ENCODE measurements at places on chromosomes 3 and 15. TPM values are rescaled to one million over a fixed set of nuclear protein-coding genes. Genes with fewer than 3 reads are reported as not detected.

The SLC15A2 gene
- total RNA-seq: 2.5 TPM

DNA sequence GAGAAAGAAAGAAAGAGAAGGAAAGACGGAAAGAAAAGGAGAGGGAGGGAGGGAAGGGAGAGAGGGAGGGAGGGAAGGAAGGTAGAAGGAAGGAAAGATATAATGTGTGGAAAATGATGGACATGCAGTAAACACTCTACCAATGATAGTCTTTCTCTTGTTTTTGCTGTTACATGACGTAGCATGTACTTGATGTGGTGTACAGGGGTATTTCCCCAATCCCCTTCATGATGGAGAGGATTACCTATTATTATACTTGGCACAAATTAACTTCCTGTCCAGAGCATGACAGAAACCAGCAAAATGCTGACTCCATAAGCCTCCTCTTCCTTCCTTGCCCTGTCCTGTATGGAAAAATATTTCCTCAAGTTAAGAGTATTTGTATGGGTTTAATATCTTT is 124.4 kb downstream of the B3GALNT1 start:
- H3K27me3 ChIP-seq: no peaks in the 10 kb centered on the region
- no peaks in the 10 kb centered on the region for H3K36me3 ChIP-seq
- DNase-seq: no peak
- H3K4me1 ChIP-seq: peaks cover 9% of the 10 kb centered on the region
- no peak overlapping the region for H3K27ac ChIP-seq

DNA sequence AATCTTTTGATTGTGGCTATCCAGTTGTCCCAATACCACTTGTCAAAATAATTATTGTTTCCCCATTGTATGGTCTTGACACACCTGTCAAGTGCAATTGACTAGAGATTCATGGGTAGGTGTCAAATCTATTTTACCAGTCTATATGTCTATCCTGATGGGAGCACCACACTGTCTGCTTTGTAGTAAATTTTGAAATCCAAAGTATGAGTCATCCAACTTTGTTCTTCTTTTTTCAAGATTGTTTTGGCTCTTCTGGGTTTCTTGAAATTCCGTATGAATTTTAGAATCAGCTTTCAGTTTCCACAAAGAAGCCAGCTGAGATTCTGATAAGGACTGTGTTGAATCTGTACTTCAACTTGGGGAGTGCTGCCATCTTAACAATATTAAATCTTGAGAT is 71.9 kb downstream of the CSNK1G1 start:
- H3K36me3 ChIP-seq: peaks cover 12% of the 10 kb centered on the region
- H3K4me1 ChIP-seq: peaks cover 2% of the 10 kb centered on the region
- DNase-seq: no peak
- H3K27me3 ChIP-seq: no peaks in the 10 kb centered on the region

GRCh38 chr3:46321461-46322104 is 32.3 kb upstream of the CCR2 start:
- peaks cover 21% of the 10 kb centered on the region for H3K36me3 ChIP-seq
- DNase-seq: no peak
- peaks cover 3% of the 10 kb centered on the region for H3K4me1 ChIP-seq
- H3K4me3 ChIP-seq: no peak overlapping the region
- H3K27me3 ChIP-seq: peaks cover 45% of the 10 kb centered on the region

- no peak overlapping the region for H3K4me3 ChIP-seq
- H3K27ac ChIP-seq: no peak overlapping the region
- no peak for DNase-seq
- H3K36me3 ChIP-seq: no peaks in the 10 kb centered on the region
- no peaks in the 10 kb centered on the region for H3K4me1 ChIP-seq
These were observed 66.4 kb upstream of the AGTR1 start for GRCh38 chr3:148631124-148631903.

DNA sequence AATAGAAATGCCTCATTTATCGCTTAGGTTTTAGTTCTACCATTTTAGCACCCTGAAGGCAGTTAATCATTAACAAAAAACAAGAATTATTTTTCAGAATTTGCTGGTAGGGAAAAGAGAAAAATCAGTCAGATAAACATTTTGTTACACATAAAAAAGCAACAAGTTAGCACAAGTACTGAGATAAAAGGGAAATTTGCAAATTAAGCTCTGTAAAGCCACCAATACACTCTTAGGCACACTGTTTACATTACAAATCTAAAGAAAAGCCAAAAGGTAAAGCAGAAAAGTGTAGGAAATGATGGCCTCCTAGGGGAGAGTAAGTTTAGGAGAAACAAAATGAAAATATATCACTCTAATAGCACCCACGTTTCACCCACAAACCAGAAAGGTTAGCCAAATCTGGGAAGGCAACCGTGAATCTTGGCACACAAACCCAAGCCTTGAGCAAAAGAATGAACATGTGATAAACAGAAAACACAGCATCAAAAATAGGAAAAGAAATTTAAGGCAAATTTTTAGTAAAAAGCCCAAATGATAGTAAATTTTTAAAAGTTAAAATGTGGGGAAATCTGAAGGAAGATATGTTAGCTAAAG is 1.6 kb upstream of the SATB1 start:
- no peak for DNase-seq
- H3K4me3 ChIP-seq: peak overlapping the region; percentile 38
- H3K27ac ChIP-seq: peak overlapping the region; percentile 79
- no peaks in the 10 kb centered on the region for H3K27me3 ChIP-seq
- peaks cover 57% of the 10 kb centered on the region for H3K36me3 ChIP-seq

DNA sequence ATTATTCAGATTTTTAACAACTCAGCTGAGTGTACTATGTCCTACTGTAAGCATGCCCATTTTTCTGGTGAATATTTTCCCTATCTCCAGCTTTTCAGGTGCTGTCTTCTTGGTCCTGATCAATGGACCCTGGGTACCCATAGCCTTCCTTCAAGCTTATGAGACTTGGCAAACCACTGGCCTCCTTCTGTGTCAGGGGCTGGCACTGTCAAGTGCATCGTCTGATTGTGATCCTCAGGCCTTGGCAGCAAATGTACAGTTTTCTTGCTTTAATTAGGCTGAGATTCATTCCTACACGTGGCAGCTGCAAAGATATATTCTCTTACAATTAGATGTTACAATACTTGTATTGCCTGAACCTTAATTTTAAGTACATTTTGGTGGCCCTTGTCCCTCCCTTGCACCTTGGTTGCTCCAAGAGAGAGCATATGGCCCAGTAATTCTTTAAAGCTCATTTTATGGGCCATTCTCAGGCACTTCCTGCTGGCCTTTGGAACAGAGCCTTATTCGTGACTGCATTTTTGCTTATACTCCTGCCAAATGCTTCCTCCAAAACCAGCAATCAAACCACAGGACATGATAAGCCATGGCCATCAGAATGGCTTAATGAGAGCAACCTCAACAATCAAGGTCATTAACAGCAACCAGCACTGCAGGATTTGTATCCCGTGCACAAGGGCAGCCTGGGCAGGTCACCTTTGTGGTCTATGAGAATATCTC is 179.9 kb downstream of the CNTN6 start:
- DNase-seq: no peak
- no peaks in the 10 kb centered on the region for H3K4me1 ChIP-seq
- no peaks in the 10 kb centered on the region for H3K27me3 ChIP-seq
- no peak overlapping the region for H3K4me3 ChIP-seq
- H3K36me3 ChIP-seq: no peaks in the 10 kb centered on the region
- no peak overlapping the region for H3K27ac ChIP-seq

The ARGFX gene
- not detected for total RNA-seq

The FBXO40 gene
- not detected for total RNA-seq

- no peak overlapping the region for H3K4me3 ChIP-seq
These were observed 593.9 kb downstream of the TUSC7 start for GRCh38 chr3:117303443-117303842.

The CRABP1 gene
- total RNA-seq: not detected

DNA sequence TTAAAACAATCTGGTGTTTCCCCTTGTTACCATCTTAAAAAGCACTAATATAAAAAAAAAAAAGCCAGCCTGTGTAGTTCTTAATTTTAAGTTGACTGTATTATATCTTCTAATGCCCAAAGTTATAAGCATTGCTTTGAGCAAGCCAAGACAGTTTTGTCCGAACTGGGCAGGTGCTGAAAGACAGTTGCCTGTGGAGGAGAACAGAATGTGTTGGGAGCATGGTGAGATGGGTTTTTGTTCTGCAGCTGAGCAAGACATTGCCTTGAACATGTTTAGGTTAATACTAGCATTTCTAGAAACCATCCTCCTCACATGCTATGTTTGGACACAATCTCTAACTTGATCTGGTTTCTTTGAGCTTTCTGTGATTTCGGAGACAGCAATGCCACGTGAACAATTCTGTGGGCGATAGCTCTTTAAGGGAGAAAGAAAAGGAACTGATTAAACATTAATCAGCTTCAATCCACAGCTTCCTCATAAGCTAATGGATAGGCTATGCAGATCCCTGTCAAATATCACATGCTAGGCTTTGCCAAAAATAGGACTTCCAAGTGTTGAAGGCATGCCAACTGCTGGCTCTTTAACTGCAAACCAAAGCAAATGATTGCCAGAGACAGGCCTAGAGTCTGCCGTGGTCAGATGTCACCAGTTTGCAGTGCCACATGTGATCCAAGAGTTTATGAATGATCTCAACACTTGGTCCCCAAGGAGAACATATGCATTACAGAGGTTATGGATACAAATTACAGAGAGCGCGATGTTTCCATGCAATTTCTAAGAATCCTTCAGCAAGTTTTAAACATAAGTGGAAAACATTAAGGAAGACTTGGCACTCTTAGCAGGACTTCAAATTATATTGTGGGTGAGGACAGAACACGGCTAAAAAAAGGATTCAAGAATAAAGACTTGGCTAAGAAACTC is 428.1 kb downstream of the ROBO2 start:
- H3K4me3 ChIP-seq: no peak overlapping the region
- no peaks in the 10 kb centered on the region for H3K36me3 ChIP-seq
- no peaks in the 10 kb centered on the region for H3K27me3 ChIP-seq
- DNase-seq: no peak
- no peak overlapping the region for H3K27ac ChIP-seq

The BCL2A1 gene
- total RNA-seq: 14.1 TPM

The KBTBD12 gene
- total RNA-seq: not detected

- no peak overlapping the region for H3K27ac ChIP-seq
- no peaks in the 10 kb centered on the region for H3K4me1 ChIP-seq
- no peaks in the 10 kb centered on the region for H3K27me3 ChIP-seq
- DNase-seq: no peak
- no peaks in the 10 kb centered on the region for H3K36me3 ChIP-seq
These were observed 103.6 kb upstream of the TBL1XR1 start for GRCh38 chr3:177300842-177301241.

The TMEM207 gene
- not detected for total RNA-seq

GRCh38 chr3:120452816-120453215 is 2.0 kb upstream of the FSTL1 start:
- H3K27me3 ChIP-seq: peaks cover 49% of the 10 kb centered on the region
- H3K27ac ChIP-seq: no peak overlapping the region
- H3K4me1 ChIP-seq: peaks cover 12% of the 10 kb centered on the region
- no peak overlapping the region for H3K4me3 ChIP-seq
- no peaks in the 10 kb centered on the region for H3K36me3 ChIP-seq
- no peak for DNase-seq

The ILDR1 gene
- 1.7 TPM for total RNA-seq

DNA sequence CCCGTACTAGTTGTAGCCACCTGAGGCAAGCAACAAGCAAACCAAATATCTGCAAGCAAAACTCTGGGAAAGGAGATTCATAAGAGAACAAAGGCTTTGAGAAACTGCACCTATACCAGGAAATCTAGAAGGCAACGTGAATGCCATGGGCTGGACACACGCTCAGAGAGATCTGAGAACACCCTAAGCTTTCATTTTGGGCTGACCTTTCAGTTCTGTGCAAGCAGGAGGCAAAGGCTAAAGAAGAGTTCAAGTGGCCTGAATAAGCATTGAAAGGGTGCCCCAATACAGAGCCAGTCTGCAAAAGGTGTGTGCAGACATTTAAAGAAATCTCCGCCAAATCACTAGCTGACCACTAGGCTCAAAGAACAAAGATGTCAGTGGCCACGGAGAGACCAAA is 461.6 kb downstream of the PYDC2 start:
- no peak for DNase-seq
- no peaks in the 10 kb centered on the region for H3K36me3 ChIP-seq
- no peak overlapping the region for H3K4me3 ChIP-seq
- no peaks in the 10 kb centered on the region for H3K27me3 ChIP-seq
- no peak overlapping the region for H3K27ac ChIP-seq

The TRPM1 gene
- not detected for total RNA-seq

- no peaks in the 10 kb centered on the region for H3K27me3 ChIP-seq
- H3K4me3 ChIP-seq: no peak overlapping the region
- no peak overlapping the region for H3K27ac ChIP-seq
- no peaks in the 10 kb centered on the region for H3K4me1 ChIP-seq
These were observed 37.0 kb downstream of the RBP2 start for GRCh38 chr3:139439278-139439677.

GRCh38 chr3:62110443-62111225 is 262.7 kb downstream of the FEZF2 start:
- no peak for DNase-seq
- no peaks in the 10 kb centered on the region for H3K27me3 ChIP-seq
- no peaks in the 10 kb centered on the region for H3K4me1 ChIP-seq
- no peak overlapping the region for H3K27ac ChIP-seq

DNA sequence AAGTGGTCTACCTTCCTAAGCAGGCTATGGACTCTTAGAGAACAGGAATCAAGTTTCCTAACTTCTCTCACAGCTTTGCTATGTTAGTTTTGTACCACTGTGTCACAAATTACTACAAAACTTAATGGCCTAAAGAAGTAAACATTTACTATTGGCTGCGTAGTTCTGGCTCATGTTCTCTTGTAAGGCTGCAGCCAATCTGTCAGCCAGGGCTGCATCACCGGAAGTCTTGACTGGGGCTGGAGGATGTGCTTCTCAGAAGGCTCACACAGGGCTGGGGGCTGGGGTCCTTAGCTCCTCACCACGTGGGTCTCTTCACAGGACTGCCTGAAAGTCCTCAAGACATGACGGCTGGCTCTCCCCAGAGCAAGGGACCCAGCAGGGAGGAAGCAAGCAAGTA is 15.5 kb downstream of the STIMATE start:
- H3K36me3 ChIP-seq: peaks cover 32% of the 10 kb centered on the region
- H3K4me1 ChIP-seq: peaks cover 8% of the 10 kb centered on the region
- DNase-seq: no peak
- no peak overlapping the region for H3K4me3 ChIP-seq
- no peak overlapping the region for H3K27ac ChIP-seq

DNA sequence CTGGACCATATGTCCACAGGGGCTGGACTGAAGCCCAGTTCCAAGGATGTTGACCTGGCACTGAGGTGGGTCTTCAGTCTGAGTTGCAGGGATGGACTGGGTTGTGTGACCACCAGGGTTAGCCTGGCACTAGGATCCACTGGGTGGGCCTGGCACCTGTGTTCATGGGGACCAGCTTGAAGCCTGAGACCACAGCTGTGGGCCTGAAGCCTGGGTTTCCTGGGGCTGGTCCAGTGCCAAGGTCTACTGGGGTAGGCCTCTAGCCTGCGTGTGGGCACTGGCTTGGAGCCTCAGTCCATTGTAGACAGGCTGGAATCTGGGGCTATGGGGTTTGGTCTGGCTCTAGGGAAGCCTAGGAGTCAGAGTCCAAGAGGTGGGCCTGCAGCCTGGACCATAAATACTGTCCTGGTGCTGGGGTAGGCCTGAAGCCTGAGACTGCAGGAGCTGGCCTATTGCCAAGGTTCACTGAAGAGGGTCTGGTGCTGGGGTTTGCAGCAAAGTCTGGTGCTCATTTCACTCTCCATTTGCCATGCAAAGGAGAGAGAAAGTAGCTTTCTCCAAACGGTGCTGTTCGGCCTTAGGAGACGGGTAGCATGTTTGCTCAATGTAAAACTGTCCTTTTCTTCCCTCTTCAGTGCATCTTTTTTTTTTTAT is 51.2 kb upstream of the TBC1D5 start:
- DNase-seq: no peak
- H3K27me3 ChIP-seq: peaks cover 4% of the 10 kb centered on the region
- no peak overlapping the region for H3K27ac ChIP-seq
- H3K4me3 ChIP-seq: no peak overlapping the region
- peaks cover 7% of the 10 kb centered on the region for H3K36me3 ChIP-seq

The ZIC1 gene
- not detected for total RNA-seq

The LRTM1 gene
- not detected for total RNA-seq

The SPSB4 gene
- not detected for total RNA-seq

The KNG1 gene
- not detected for total RNA-seq

The TRAT1 gene
- 165 TPM for total RNA-seq

Data from activated CD4-positive, alpha-beta memory T cell treated with anti-CD3 and anti-CD28 coated beads, Interleukin-2, amount 10 ng/mL, durations not matched to agents 7 days and 5 days (primary cell).